ENCODE measurements at places on chromosomes 3 and 15. TPM values are rescaled to one million over a fixed set of nuclear protein-coding genes. Genes with fewer than 3 reads are reported as not detected.

RLBP1 gene
- 6.3 TPM for total RNA-seq

DNA sequence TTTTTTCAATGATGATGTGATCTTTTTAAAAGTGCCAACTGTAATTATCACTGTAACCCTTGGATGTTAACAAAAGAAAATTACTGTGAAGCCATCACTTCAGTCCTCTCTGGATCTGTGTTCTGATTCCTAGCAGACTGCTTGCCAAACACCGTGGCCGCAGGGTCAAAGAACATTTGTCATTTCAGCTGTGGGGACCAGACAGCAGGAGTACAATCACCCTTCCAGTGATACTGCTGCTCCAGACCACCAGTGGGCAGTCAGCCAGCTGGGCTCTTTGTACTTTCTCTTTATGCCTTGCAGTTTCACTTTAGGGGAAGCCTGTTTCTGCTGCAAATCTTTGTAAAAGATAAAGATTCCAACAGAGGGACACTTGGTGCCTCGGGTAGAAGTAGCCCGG is 770.0 kb downstream of the GRM7 start:
- no peak for DNase-seq

DNA sequence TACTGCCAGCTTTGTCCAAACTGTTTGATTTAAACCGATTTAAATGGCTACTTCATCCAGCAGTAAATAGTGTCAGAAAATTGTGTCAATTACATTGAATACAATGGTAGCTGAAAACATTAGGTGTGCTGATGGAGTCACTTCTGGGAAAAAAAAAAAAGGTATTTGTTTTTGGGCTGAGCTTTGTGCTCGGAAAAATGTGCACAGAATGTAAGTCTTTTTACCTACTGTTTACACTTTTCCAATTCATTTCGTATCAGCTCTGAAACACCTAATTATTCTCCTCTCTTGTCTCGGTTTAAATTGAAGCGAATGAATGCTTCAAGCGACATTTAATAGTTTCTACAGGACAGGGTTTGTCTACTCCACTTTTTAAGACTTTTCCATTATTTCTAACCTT is 1078.4 kb downstream of the ROBO1 start:
- no peak for DNase-seq

- no peak for DNase-seq
These were observed 20.2 kb upstream of the BTLA start for GRCh38 chr3:112519424-112520001.

All from neural crest cell (in vitro differentiated cells).